NT2/D1 (cell line): ENCODE measurements at places on chromosomes 16 and 17.

- DNase-seq = no peak
Observed at GRCh38 chr16:47504599-47504998, 43.5 kb downstream of the PHKB start.

DNA sequence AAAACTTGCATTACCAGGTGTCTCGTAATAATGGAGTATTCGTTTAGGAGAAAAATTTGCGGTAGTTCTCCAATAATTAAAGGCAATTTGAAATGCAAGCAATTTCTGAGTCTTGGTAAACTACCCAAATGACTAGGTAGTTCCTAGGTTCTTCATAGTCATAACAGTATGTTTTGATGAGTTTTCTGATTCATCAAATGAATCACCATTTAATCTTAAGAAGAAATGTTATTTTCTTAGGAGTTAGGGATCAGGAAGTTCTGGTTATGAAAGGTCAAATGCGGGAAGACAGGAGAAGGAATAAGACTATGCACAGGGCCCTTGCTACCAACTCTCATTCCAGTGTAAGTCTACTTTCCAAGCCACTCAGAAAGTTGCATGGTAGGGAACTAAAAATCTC, 221.5 kb upstream of the SOX9 start:
- DNase-seq = no peak

- DNase-seq = no peak
Observed at GRCh38 chr16:72220875-72221629, 49.1 kb upstream of the PMFBP1 start.

DNA sequence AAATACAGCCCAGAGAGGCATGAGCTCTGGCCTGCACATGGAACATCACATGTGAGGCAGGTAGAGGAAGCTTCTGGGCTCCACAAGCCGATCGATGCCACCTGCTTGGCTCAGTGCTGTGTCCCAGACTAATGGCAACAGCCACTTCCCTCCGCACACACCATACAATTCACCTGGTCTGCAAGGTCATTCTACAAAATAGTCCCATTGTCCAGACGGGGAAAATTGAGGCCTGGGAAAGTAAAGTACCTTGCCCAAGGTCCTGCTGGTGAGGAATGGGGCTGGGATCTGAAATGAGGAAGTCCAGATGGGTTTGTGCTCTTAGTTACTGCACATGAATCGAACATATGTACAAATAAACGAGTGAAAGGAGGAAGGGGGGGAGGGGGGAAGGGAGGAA, 88.0 kb downstream of the LITAF start:
- no peak for DNase-seq

DNA sequence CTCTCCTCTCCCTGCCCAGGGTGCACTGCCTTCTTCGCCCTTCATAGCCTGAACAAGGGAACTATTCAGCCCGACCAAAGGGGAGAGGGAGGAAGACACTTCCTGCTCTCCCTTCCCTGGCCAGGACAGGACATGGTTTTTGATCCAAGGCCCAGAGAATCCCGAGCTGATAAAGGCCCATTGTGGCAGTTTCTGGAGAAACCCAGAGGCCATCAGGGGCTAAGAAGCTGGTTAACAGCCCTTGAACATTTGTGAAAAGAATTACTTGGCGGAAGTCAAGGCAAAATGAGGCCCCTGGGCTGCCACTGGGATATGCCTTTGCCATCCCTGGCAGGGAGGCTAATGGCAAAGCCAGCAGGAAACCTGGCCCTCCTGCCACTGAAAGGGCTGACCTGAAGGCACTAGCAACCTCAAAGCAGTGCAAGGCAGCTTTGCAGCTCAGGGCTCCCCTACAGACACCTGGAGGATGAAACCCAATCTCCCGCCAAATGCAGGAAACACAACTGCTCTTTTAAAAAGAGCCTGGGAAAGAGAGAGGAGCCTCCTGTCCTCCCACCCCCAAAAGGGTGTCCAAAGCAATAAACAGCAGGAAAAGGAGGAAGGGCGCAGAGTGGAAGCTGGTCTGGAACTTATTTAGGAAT, 12.6 kb downstream of the PHB1 start:
- DNase-seq = no peak

- DNase-seq = no peak
Observed at GRCh38 chr16:21600031-21600773, 825 bp downstream of the METTL9 start.

GRCh38 chr16:85651629-85652430, 36.9 kb downstream of the GINS2 start:
- no peak for DNase-seq

GRCh38 chr17:80618304-80618703, 73.7 kb downstream of the RPTOR start:
- no peak for DNase-seq

DNA sequence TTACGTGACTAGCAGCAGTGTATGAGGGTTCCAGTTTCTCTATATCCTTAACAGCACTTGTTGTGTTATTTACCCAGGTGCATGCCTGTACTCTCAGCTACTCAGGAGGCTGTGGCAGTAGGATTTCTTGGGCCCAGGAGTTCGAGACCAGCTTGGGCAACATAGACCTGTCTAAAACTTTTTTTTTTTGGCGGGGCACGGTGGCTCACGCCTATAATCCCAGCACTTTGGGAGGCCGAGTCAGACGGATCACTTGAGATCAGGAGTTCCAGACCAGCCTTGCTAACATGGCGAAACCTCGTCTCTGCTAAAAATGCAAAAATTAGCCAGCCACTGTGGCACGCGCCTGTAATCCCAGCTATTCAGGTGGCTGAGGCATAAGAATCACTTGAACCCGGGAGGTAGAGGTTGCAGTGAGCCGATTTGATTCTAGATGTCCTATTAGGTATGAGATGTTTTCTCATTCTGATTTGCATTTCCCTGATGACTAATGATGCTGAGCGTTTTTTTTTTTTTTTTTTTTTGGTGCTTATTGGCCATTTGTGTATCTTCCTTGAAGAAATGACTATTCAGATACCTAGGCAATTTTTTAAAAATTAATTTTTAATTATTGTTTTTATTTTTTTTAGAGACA, 13.4 kb downstream of the CASC3 start:
- DNase-seq = no peak

DNA sequence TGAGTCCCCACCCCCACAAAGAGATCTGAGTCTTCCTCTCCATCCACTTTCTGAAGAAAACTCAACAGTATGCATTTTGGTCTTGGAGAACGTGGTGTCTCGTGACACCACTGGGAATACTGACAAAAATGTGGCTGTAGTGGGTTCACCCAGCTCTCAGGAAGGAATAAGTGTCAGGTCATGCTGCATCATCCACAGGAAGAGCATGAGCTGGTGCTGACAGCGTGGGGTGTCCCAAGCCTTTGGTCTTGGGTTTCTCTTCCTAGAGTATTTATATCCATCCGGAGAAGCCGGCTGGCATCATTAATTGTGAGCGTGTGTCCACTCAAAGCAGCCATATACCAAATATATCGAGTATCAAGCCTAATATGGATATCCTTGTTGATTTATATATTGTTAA, 55.9 kb downstream of the C17orf67 start:
- DNase-seq = no peak

DNA sequence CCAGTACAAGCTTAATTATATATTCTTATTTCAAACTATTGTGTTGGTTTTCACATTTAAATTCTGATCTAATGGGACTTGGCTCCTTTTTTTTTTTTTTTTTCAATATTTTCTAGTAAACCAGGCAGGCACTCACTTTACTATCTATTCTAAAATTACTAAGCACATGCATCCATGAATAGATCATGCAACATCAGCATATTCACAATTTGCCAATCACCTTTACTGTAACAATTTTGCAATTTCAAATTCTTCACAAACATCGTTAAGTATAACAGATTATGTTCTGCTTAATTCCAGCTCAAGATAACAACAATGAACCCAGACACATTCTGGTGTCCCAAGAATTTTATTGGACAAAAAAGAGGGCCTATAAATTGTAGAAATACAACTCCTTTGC, 217.4 kb downstream of the CDH8 start:
- DNase-seq = no peak

GRCh38 chr17:35726127-35726952, 5.1 kb upstream of the RASL10B start:
- DNase-seq = no peak

- DNase-seq = no peak
Observed at GRCh38 chr16:392450-393030, 4.5 kb upstream of the NME4 start.
